Activated T-helper 1 cell treated with anti-CD3 and anti-CD28 coated beads, Interleukin-2, amount 50 U/mL, for 16 hours (primary cell): ENCODE measurements at places on chromosomes 7 and 10.

DNA sequence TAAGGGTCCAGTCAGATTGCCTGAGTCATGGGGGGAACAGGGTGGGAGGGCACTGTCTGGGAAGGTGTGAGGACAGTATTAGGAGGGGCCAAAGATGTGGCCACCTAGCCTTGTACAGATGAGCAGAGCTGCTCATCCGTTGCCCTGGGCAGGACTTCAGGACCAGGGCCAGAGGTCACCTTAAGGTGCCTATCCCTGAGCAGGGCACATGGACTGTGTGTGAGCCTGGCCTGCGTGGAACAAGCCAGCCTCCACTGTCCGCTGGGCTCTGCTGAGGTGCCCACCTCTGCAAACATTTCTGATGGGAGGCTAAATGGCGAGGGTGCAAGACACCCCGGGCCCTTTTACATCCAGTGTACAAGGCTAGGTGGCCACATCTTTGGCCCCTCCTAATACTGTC, 3.4 kb upstream of the OPN1SW start:
- DNase-seq = no peak

DNA sequence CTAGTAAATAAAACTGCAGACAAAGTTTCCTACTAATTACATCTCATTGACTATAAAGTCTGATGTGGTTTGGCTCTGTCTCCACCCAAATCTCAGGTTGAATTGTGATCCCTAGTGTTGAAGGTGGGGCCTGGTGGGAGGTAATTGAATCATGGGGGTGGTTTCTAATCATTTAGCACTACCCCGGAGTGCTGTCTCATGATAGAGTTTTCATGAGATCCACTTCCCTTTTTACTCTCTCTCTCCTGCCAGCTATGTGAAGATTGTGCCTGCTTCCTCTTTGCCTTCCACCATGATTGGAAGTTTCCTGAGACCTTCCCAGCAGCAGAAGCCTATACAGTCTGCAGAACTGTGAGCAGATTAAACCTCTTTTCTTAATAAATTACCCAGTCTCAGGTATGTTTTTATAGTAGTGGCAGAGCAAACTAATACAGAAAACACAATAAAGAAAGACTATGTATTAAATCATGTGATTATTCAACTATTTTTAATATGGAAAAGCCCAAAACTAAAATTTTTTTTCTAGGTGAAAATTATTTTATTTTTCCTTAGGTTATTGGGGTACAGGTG, 232.1 kb downstream of the FZD1 start:
- DNase-seq = no peak

DNA sequence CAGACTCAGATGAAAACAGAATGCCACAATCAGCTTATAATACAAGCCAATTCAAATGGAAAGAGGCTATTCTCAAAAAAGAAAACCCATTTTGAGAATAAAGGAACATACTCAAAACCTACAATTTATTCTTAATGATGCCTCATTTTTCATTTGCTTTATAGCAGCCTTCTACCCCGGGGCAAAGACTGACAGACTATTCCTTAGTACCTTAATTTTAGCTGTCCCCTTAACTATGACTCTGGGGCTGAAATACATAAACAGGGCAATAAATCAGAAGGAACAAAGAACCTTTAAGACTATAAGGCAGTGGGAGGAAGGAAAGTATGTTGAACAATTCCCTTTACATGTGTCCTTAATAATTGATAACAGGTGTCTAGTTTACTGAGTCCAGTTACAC, 76.8 kb downstream of the TMEM106B start:
- DNase-seq = no peak

DNA sequence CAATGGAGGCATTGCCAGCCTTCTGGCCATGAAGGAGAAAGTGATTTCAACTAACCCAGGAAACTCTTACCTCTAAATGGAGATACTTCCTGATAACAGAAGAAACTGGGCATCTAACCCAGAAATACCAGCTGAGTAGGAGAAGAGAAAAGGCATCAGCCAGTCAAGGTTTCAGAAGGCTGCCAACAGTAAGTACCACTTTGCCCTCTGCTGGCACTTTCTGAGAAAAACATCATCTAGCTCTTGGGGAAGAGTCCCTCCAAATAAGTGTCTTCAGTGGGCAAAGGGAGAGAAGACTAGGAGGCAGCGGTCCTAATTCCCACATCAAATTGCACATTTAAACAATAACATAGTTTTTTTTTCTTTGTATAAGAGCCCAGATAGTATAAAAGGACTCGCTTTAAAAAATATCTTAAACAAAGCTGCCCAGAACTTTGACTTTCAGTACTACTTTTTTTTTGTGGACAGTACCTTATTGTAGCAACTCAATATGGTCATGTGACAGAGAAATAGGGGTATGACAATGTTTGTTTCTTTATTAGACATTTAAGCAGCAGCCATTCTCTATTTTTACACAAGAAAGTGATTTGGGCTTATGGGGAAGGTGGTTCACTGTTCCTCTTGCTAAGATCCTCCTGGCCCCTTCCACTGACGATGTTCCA, 157.3 kb downstream of the CTTNBP2 start:
- no peak for DNase-seq

GRCh38 chr7:44564606-44565005, 9.1 kb downstream of the DDX56 start:
- no peak for DNase-seq

GRCh38 chr10:33265621-33266020, 68.8 kb downstream of the NRP1 start:
- DNase-seq = no peak

DNA sequence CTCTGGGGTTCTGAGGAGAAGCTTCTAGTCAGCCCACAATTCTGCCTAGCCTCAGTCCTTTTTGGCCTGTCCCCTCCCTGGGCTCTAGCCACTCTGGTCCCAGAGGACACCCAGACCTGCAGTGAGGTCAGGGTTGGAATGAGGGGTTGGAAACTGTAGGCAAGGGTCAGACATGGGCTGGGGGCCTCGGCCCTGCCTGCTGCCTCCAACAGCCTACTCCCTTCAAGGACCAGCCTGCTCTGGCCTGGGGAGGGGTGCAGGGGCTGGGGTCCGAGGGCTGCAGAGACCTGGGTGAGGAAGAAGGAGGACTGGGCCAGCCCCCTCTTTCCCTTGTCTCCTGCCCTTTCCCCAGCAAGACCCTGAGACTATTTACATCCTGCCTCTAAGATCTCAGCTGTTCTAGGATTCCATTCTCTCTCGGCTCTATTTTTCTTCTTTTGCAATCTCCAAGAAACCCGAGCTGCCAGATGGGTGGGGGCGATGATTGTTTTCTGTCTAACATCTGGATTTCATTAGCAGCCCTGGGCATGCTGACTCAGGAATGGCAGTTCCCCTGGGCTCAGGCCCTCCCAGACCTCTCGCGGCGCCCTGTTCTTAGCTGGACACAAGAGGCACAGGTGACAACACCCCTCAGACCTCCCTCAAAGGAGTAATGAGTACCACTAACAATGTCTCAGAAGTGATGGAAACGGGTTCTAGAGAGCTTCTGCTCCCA, 23.1 kb downstream of the ZCCHC24 start:
- DNase-seq = no peak

DNA sequence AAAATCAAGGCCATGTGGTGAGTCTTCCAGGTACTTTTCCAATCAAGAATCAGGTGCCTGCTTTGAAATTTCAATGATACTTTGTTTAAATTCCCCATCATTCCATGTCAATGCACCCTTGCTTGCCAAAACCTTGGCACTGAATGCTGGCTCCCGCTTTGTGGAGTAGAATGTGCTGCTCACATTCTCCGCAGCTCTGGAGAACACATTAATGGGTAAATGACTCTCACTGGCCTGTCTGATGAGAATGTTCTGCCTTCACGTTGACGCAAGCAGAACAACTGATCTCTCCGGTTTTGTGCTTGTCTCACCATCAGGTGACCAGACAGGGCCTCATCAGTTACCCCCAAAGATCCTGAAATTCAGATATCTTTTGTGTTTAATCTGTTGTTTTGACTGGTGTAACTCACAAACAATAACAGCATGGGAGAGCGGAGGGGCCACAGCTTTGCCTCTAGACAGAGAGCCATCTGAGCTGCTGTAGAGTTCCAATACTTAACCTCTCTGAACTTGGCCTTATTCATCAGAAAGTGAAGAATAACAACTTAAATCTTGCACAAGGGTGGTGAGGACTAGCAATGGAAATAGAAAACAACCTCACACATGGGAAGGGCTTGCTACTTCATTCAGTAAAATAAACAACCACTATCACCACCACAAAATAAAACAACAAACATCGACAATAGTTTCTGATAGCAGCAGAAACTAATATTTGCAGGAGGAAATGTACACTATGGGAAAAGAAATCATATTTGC, 276.9 kb upstream of the IGFBP3 start:
- DNase-seq = no peak

DNA sequence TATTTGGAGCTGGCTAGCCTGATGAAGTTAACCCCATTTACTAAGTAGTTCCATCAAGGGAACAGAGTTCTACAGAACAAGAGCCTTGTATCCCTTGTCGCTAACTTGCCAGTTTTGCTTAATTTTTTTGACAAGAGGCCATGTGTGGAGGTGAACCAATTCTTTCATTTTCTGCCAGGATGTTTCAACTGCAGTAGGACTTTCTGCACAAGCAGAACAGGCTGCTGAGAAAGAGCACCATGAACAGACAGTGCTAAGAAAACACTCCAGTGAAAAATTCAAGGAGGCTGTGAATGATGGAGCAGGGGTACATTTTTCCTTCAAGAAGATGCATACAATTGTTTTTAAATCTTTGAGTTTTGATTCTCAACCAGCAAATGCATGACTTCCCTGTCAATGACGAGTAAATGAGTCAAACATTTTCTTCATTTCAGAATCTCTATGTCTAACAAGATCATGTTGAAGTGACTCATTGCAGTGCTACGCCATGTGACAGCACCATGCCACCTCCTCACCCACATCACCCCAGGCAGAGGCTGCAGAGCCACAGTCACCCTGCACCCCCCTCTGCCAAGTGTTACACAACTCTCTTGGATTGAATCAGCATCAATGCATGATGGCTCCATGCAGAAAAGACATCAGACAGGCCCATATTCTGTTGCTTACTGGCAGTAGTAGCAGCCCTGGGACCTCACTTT, 193.1 kb downstream of the COBL start:
- DNase-seq = no peak

DNA sequence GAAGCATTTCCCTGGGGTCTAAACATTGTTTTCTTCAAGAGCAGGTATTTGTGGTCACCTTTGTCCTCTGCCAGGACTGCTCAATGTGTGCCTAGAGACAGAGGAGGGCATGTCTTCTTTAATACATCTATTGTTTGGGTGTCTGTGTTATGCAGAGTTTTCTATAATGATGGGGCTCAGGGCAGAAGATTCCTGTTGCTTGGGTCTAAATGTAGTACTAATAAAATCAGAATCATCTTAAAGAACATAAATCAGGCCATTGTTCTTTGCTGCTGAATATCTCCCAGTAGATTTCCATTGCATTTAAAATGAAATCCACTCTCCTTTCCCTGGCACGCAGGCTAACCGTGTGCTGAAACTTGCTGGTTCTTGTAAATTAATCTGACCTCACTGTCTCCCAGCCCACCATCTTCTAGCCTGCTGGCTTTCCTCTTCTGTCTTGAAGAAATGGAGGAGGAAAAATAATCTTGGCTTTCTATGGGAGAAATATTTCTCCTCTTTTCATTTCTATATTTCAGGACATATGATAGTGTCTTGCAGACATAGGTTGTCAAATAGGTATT, 1396.8 kb downstream of the GATA3 start:
- DNase-seq = no peak

GRCh38 chr7:45088146-45088701, 545 bp downstream of the NACAD start:
- DNase-seq = no peak

- no peak for DNase-seq
Observed at GRCh38 chr10:13637303-13637856, 50.6 kb downstream of the PRPF18 start.

DNA sequence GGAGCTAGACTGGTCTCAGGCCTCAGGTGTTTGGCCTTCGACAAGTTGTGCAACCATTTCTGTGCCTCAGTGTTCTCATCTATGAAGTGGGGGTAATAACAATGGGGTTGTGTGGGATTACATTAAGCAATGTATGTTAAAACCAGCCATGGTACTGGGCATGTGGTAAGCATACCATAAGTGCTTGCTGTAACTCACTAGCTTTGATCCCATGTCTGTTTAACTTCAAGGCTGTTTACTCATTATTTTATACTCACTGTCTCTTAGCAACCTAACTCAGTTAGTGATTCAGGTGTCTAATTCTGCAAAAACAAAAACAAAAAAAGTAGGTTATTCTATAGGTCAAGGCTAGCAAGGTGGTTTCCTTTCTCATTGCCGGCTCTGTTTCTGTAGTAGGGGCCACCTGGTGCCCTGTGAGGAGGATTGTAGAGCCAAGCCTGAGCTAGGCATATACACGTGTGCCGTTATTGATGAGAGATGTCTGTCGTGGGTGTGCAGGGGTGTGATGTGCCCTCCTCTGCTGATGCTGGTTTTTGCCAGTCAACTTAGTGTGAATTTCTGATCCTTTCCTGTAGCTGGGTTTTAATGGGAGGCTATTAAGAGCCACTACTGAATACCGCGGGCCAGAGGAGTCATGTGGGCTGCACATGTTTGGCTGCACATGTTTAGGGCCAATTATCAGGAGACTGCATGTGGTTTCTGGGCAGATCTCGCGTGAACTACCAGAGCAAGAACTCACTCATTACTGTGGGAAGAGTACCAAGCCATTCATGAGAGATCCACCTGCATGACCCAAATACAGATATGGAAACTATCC, 56.2 kb downstream of the EEPD1 start:
- DNase-seq = no peak

- DNase-seq = no peak
Observed at GRCh38 chr10:6221192-6221940, 18.6 kb downstream of the PFKFB3 start.

- no peak for DNase-seq
Observed at GRCh38 chr7:122652876-122653275, 46.0 kb downstream of the RNF133 start.

- DNase-seq = no peak
Observed at GRCh38 chr10:110252151-110252550, 44.7 kb downstream of the MXI1 start.

DNA sequence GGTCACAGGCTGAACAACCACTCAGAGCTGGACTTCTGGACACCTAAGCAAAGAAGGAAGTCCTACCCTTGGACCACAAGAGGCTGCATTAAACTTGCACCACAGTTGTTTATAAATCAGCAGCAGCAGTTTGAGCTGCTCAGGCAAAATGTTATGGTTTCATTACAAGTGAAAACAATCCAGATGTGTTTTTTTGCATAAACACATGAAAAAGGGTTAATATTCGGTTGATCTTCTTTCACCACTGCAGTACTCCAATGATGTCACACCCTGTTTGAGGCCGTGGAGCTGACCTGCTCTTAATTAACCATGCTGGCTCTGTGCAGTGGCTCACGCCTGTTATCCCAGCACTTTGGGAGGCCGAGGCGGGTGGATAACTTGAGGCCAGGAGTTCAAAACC, 490.8 kb upstream of the CELF2 start:
- DNase-seq = no peak

- no peak for DNase-seq
Observed at GRCh38 chr10:4740471-4740870, 85.5 kb upstream of the AKR1E2 start.

- no peak for DNase-seq
Observed at GRCh38 chr7:139774376-139774775, 3.4 kb downstream of the HIPK2 start.

DNA sequence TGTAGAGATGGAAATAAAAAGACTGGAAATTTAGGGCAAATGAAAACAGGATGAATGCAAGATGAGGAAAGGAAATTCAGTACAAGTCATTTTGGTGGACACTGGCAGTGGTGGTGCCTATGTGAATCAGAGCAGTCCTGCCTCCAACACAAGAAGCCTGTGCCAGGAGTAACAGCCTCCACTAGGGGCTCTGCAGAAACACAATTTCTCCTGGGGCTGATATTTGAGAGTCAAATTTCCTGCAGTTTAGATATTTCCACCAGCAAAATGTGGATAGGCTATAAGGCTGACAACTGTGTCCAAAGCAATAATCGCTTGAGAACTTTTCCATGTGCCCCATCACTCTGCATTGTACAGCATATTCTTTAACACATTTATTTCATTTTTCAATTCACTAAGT, 4.7 kb upstream of the PLXDC2 start:
- no peak for DNase-seq
